ENCODE measurements at places on chromosomes 7 and 10.

DNA sequence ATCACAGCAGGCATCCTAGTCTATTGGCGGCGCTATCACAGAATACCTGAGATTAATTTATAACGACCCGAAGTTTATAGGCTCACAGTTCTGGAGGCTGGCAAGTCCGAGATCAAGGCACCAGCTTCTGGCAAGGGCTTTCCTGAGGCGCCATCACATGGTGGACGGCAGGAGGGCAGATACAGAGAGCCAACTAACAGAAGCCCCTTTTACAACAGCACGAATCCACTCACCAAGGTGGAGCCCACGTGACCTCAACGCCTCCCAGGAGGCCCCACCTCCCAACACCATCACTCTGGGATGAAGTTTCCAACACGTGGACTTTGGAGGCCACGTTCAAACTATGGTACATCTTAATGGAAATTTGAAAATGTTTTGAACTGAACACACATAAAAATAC, 255.3 kb downstream of the ELFN1 start:
- no peak for DNase-seq

- DNase-seq = no peak
These were observed 558.2 kb upstream of the PFKP start for GRCh38 chr10:2509081-2509531.

DNA sequence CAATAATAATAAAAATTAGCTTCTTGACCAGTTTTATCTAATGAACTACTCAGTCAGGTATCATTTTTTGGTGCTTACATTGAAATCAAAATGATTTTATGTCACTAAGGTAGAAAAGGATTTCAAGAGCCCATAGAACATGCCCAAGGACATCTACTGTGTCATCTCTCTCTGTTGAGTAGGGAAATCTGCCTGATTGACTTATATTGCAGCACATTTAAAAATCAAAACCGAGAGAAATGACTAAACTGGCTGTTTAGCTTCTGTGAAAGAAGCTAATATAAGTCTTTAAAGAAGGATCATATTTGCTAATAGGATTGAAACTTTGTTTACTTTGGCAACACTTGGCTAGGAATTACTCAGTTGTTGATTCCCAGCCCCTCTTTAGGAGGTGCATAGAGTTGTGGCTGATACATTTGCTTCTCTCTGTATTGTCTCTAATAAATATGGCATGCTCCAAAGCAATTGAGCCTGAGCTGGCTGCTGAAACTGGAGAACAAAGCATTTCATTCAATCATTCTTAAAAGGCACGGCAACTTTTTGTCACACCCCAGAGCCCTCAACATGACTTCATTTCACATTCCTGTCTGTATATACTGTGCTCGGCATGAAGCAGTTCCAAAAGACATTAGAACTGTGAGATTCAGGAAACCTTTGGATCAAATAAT, 1096.9 kb upstream of the POT1 start:
- no peak for DNase-seq

DNA sequence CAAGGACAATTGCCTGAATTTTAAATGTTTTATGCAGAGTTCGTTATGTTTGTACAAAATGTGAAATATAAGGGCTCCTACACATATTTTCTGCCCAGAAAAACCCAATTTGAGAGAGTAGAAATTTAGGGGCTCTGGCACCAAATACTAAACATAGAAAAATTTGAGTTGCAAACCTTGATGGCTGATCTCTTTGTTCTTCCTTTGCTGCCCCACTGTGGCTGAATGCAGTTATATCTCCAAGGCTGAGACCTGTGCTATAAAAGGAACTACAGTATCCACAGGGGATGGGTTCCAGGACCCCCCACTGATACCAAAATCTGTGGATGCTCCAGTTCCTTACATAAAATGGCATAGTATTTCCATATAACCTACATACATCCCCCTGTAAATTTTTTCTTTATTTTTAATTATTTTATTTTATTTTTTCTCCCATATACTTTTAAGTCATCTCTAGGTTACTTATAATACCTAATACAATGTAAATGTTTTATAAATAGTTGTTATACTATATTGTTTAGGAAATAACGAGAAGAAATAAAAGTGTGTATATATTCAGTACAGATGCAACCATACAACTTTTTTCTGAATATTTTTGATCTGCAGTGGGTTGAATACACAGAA, 22.5 kb downstream of the CFAP43 start:
- DNase-seq = peak; percentile 48

DNA sequence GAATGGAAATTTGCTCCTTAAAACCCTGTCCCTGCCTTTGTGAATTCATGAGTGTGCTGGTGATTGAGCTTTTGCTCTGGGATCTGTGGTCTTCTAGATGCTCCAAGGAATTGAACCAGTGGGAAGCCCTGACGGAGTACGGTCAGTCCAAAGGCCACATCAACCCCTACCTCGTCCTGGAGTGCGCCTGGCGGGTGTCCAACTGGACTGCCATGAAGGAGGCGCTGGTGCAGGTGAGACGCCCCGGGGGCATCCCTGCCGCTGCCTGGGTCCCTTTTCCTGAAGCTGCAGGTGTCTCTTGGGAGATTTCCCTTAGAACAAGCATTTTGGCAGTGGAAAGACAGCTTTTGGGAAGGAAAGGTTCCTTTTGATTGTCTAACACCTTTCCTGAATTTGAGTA, 100.3 kb downstream of the TRRAP start:
- DNase-seq = no peak

- no peak for DNase-seq
These were observed 13.8 kb upstream of the TECPR1 start for GRCh38 chr7:98265841-98266271.

DNA sequence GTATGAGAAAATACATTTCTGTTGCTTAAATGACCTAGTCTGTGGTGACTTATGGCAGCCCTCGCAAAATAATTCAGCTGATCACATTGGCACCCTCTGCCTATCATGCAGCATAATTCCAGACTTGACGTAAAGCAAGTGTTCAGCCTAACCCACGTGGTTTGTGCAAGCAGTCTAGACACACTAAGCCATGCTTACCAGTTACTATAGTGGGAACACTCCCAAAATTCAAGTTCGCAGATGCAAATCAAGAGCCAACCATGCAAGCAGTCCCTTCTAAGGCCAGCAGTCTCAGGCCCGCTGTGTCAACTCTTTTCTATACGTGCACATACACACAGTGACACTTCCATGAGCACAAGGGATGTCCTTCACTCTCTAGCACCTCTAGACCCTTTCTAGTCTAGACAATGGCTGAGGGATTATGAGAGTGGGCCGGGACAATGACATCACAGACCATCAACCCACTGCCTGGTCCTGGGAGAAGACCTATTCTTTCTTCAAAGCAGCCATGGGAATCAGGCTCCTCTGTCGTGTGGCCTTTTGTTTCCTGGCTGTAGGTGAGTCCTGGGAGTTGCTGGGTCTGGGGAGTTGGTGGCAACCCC, 29.0 kb upstream of the PRSS1 start:
- DNase-seq = no peak

- DNase-seq = no peak
These were observed 7.9 kb downstream of the NUB1 start for GRCh38 chr7:151349507-151349853.

GRCh38 chr7:151796871-151797537, 79.9 kb downstream of the PRKAG2 start:
- DNase-seq = peak; percentile 21

DNA sequence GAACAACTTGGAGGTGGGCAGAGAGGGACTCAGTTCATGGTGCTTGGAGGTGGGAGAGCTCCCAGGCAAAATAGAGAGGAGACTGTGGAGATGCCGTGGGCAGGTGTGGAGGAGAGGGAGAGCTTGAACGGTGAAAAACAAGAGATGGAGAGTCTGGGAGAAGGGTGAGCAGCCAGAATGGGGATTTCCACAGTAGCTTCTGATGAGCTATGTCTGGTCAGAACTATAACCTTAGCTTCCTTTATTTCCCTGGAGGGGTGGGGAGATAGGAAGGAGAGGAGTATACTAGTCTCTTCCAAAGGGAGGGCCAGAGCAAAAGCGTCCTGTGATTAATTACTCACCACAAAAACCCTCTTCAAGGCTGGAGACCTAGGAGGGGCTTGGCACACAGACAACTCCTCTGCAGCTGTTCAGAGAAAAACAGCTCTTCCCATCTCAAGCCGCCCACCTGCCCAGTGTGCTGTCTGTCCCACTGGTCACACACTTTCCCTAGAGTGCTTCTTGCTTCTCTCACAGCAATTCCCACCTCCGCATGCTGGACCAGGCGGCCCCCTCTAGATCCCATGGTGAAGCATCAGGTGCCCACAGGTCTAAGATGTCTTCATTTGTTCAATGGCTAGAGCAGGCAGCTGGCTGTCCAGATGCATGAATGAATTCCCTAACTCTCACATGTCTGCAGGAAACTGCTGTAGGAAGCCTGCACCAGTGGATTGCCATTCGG, 41.9 kb downstream of the TAS2R41 start:
- DNase-seq = no peak

- DNase-seq = no peak
These were observed 106.4 kb upstream of the SDK1 start for GRCh38 chr7:3194501-3195141.

DNA sequence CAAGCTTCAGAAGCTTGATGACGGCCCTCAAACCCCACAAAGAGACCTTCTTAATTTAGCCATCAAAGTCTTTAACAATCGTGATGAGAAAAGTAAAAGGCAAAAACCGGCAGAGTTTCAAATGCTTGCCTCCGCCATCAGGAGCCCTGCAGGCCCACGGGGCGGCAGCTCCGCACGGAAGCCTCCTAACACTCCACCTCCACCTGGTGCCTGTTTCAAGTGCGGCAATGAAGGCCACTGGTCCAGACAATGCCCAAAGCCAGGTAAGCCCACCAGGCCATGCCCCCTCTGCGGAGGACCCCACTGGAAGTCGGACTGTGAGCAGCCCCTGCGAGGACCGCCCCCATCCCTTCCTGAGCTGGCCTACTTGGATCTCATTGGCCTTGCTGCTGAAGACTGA, 43.6 kb downstream of the CBX3 start:
- no peak for DNase-seq

DNA sequence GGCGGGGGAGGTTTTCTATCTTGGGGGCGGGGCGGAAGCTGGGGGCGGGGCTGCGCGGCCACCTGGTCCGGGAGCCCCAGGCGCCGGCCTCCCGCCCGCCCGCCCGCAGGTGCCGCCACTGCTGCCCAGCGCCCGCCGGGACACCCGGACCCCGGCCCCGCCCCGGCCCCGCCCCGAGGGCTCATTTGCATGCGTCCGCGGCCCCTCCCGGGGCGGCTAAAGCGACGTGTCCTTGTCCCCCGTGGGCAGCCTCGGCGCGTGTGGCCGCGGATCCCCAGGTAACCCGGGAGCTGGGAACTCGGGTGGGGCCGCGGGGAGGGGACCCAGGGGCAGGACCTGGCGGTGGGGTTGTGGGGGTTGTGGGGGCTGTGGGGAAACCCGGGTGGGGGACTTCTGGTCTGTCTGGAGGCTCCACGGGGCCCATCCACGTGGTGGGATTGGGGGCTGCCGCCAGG, at the start of gene BHLHA15:
TSS of gene BHLHA15 (plus strand) at position 219 of the 455 bp plus-strand sequence. CDS start 871 bp downstream, outside the sequence.
- peak; percentile 20 for DNase-seq

DNA sequence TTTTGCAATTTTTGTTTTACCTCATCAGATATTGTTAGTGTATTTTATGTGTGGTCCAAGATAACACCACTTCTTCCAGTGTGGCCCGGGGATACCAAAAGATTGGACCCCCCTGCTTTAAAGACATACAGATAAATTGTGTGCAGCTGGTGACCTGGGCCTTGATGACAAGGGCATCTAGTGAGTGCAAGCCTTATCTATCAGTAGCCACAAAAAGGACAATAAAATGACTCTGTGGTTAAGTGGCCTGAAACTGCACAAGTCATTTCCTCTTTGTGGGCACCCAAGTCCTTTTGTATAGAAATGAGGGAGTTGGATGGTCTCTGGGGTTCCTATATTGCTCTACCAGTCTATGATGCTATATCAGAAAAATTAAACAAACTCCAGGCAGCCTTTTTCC, 98.1 kb downstream of the PARD3 start:
- DNase-seq = no peak

GRCh38 chr10:71346731-71347130, 27.7 kb downstream of the SLC29A3 start:
- no peak for DNase-seq

DNA sequence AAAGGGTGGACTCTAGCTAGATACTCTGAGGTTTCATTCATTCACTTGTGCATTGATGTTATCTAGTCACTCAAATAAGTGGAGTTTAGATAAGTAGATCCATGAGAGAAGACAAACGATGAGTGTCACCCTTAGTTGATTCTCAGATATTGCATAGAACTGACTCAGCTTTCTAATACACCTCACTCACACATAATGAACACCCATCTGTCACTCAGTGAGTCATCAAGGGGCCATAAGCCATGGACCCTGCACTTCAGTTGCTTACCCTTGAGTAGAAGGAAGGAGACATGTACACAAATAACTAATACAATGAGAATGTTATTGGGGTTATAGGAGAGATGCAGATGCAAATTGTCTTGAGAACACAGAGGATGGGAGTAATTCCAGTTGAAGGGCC, 163.8 kb downstream of the SORCS3 start:
- no peak for DNase-seq

DNA sequence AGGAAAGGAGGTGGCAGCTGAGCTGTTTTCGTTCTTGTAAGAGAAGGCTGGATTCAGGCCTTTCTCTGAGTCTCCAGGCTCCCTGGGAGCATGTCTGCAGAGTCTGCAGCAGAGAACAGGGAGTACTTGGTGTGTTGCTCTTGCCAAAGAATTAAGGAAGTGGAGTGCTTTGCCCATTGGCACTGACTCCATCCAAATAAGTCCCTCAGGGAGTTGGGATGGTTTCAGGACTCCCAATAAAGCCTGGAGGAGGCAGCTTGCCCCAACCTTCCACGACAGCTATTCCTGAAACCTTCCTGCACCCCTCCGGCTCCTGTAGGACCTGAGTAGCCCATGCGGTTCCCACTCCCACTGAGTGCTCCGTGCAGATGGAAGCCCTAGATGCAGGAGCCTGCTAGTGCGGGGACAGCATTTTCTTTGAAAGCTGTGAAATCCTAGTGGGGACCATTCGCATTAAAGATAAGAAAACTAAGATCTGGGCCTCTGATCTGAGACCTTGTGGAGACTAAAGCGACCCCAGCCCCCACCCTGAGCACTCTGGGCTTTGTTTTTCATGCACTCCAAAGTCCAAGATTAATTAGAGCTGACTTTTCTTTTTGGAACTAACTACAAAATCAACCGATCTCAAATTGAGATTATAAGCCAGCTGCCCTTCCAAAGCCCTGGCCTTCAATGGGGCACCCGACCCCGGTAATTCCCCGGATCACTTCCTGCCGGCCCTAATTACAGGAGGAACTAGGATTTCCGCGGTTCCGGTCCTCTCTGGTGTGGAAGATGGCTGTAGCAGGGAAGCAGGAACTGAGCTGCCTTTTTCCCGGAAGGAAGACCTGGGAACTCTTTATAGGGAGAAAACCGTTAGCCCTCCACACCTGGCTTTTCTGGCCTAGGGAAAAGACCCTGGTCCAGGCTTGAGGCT, 110.2 kb downstream of the COL13A1 start:
- DNase-seq = no peak

- DNase-seq = no peak
These were observed 167.9 kb downstream of the PARD3 start for GRCh38 chr10:34647160-34647559.

GRCh38 chr7:25196132-25196896, 32.0 kb downstream of the NPVF start:
- no peak for DNase-seq

GRCh38 chr7:45937301-45937700, 16.2 kb upstream of the IGFBP3 start:
- DNase-seq = no peak

GRCh38 chr7:136086712-136087111, 109.6 kb upstream of the MTPN start:
- peak; percentile 94 for DNase-seq

GRCh38 chr7:155368894-155369600, 71.4 kb downstream of the INSIG1 start:
- no peak for DNase-seq
